ENCODE measurements at places on chromosomes 3 and 15.

DNA sequence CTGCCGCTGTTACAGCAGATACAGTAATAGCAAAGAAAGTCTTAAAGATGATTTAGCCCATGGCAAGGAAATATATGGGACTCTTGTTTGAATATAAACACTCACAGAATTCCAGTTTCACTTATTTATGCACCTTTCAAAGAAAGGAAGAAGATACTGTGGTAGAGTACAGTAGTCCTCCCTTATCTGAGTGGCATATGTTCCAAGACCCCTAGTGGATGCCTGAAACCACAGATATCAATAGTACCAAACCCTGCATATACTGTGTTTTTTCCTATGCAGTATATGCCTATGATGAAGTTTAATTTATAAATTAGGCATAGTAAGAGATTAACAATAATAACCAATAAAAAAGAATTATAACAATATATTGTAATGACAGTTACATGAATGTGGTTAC lies 8.2 kb downstream of the MAP2K1 start:
- DNase-seq, result no peak

GRCh38 chr3:25826510-25826909 lies 36.6 kb downstream of the OXSM start:
- DNase-seq, result no peak

DNA sequence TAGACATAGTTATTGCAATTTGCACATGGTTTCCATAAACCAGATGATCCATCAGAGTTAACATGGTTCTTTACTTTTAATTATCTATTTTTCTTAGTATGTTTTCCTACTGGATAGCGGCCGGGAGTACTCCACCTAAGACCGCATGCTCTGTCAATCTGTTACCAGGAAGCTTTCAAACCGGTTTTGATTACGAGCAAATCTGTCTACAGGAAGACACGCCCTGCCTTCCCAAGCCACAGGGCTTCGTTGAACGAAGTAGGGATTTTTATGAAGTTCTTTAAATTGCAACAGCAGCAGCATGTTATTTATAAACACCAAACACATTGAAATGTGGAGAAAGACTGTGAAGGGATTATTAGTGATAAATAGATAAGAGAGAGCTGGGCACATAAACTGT lies 283.3 kb upstream of the ROBO2 start:
- no peak for DNase-seq

GRCh38 chr3:129304146-129304961 lies 25.7 kb downstream of the HMCES start:
- no peak for DNase-seq

DNA sequence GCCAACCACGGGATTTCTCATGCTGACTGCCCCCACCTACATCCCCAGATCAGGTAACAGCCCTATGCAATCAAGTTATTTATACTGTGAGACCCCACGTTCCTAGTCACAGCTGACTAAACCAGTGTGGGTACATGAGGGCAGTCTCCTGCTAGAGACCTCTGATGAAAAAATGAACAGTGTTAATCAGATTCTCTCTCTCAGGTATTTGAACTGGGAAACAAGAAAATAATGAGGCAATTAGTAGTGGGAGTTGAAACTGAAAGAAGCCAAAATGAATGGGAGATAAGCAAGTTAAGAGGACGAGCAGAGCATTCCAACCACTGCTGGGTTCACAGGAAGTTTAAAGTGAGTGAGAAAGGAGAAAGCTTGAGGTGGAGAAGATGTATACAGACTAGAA lies 98.5 kb upstream of the MYO5C start:
- no peak for DNase-seq

GRCh38 chr15:31551323-31551722 lies 224.7 kb downstream of the KLF13 start:
- no peak for DNase-seq

DNA sequence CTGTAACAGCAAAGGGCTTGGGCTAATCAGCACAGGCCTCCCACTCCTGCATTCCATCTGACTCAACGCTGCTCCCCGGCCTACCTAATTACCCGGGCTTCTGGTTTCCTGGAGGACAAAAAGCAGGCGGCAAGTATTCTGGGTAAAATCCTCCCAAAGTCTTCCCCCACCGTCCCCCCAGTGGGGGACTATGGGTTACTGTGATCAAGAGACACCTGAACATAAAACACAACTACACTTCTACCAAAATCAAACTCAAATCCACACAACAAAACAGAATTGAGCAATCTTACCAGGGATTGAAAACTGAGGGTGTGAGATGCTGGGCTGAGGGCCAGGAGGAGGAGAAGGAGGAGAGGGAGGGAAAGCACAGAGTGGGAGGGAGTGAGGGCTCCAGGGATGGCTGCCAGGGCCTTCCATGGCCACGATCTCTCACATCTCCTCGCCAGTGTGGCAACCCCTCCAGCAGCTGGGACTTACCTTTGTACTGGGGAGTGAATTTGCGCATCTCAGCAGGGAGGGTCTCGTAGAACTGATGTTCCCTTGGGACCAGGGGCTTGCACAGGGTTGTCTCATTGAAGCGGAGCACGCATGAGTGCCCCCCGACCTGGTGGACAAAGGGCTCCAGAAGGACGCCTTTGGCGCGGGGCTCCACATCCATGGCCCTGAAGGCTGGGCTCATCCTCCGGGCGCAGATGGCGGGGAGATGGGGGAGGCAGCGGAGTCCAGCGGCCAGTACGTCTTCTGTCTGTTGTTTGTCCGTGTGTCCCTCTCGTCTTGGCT lies 9.1 kb upstream of the NCKIPSD start:
- DNase-seq, result no peak

GRCh38 chr15:48440084-48440483 lies 108.9 kb downstream of the DUT start:
- no peak for DNase-seq

DNA sequence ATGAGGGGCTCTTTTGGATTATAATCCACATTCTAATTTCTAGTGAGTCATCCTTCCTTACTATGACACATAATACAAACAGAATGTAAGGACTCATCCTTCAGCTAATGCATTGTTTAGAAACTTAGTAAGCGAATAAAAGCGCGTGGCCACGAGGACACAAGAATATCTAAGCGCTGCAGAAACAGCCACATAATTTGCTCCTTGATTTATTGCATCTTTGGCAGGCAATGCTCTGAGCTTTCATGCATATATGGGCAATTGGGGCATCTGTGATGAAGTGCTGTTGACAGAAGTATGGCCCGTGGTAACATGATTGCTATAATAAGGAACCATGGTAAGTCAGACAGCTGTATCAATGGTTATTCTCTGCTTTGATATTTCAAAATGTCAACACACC lies 191.3 kb upstream of the ZNF385D start:
- no peak for DNase-seq
